K562 (cell line): ENCODE measurements at places on chromosomes 11 and 22. TPM values are rescaled to one million over a fixed set of nuclear protein-coding genes. Genes with fewer than 3 reads are reported as not detected.
A peak's percentile ranks its signal among the peaks of the same experiment; 100 is the strongest.

DNA sequence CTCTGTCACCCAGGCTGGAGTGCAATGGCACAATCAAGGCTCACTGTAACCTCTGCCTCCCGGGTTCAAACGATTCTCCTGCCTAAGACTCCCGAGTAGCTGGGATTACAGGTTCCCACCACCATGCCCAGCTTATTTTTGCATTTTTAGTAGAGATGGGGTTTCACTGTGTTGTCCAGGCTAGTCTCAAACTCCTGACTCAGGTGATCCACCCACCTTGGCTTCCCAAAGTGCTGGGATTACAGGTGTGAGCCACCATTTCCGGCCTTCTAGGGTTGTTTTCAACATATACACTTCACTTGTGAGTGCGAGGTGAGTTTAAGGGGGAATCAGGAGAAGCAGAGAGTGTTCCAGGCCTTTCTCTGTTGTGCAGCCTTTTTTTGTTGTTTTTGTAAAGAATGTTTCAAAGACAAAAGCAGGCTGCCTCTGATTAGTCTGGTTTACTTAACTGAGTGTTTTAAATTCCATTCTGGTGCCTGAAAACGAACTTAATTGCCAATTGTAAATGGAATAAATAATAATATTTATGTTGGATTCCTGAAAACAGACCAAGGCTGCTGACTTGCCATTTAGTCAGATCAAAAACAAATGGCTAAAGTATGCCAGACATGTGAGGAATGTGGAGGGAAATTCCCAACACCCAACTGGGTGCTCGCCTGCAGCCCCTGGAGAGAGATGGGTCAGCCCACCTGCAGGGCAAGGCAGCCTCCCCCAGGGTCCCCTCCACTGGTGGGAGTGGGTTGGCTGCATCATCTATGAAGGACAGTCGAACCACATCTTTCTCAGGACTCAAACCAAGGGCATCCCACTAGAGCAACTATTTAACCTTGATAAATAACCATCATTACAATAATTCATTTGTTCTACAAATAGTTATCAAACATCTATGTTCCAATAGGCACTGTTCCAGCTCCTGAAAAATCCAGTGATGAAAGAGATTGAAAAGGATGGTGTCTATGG is 4.6 kb upstream of the RANGAP1 start:
- DNase-seq = no peak

DNA sequence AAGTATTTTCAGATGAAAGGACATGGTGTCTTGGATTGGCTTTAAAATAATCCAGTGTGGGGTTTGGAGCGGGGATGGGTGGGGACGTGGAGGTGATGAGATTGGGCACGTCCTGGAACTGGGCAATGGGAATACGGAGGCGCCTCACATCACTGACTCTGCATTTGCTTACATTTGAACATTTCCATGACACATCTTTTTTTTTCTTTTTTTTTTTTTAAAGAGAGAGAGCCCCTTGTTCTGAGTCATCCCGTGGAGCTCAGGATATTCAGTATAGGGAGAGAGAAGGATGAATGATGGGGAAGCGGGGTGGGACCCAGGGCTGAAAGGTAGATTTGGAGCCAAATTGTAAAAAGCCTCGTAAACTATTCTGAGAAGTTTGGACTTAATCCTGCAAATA is 142.7 kb downstream of the FBXO7 start:
- DNase-seq = no peak

DNA sequence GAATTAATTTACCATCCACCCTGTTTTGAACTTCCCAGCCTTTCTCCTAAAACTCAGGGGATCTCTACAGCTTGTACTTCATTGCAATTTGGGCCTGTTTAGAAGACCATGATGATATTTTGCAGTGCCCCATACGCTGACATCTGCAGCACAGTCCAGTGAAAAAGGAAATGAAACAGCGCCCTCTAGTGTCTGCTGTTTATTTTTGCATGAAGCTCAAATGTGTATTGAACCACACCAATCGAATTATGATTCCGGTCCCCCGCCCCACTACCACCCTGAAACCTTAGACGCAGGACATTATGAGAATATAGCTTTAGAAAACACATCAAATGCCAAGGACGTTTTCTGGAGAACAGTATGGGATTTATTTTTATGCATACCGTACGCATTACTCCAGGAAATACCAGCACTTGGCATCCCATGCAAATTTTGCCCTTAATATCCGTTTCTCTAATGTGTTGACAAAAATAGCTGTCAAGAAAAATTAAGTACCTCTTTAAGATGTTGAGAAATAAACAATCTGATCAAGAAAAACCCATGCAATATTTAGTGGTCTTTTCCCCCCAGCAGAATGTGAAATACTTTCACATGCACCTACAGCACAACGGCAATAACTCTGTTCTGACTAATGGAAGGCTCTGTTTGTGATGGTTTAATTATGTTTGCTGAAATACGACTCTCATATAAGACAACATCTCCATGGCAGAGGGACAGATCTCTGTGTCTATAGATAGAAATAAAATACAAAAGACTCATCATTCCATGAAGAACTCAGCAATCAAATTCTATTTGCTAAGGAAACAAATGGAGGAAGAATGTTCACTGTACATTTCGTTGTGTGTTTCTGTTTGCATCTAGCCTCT is 93.9 kb downstream of the TECTA start:
- DNase-seq = peak; percentile 55

IFITM2 gene
- total RNA-seq = 693 and 698 TPM in 2 replicates

DNA sequence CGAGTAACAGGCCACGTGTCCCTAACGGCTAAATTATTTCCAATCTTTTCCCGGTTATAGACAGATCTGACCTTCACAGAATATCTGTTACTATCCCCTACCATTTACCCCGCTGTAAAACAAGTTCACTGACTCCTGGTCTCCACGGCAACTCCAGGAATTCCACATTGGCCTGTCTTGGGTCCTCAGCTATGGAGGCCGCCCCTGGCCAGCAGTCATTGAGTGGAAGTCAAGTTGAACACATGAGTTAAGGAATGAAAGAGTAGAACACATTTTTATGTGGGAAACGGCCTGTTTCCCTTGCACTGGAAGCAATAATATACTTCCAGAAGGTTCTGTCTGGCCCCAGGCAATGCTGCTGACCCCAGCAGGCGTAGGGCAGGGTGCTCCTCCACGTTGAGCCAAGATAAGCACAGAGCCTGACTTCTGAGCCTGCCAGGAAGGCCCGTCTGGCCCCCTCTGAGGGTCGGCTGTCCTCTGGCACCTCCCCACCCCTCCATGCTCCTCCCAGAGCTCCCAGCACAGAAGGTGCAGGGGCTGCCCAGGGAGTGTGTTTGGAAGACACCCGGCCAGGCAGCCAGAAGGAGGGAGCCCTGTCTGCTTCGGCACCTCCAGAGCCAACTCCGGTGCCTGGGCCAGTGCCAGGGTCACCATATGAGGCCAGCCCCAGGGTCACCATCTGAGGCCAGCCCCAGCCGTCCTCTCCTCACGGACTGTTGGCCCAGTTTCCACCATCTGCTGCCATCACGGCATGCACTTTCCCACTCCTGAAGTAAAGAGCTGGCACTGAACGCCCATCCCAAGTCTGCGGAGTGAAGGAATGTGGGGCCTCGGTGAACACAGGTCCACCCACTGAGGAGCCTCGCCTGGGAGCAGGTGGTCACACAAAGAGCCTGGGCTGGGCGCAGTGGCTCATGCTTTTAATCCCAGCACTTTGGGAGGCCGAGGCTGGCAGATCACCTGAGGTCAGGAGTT is 813.2 kb downstream of the BRD1 start:
- DNase-seq = no peak

CNIH2 gene
- total RNA-seq = 0.89 and 1.1 TPM in 2 replicates

GRCh38 chr11:131518305-131518838 is 148.0 kb downstream of the NTM start:
- DNase-seq = no peak

NXPE4 gene
- not detected in 2 replicates for total RNA-seq

DNA sequence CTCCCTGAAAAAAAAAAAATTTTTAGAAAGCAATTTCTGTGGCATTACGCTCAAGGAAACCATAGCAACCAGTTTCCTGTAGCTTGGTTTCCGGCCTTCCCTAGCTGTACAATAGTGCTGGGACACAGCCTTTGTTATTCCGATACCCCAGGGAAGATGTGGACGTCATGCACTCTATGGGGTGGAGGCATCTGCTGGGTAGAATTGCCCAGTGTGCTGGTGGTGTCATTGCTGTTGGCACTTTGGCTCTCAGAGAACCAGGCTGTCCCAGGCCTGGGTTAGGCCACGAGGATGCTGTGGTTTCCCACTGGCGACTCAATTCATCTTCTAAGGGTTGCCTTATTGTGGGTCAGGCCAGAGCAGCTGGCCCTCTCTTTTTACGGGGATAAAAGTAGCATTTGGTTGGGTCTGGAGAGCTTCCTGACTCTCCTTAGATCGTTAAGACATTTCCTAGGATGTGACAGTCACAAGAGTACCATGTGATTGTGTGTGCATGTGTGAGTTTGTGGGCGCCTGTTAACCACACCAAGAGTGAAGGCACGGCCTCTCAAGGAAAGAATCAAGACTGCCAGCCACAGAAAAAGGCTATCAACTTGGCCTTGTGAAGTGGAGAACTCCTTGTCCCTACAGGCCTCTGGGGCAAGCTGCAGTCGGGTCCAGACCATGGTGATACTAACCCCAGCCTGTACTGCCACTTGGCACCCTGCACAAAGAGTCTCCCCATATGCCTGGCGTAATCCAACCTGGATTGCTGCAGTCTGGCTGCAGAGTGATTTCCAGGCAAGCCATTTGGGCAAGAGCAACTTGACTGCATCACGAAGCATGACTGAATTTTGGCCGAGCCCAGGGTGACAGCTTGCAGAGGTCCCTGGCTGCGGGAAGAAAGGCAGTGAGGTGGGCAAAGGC is 35.9 kb upstream of the NAV2 start:
- no peak for DNase-seq

GRCh38 chr22:31253949-31254348 is 38.3 kb downstream of the PIK3IP1 start:
- no peak for DNase-seq

GRCh38 chr22:20429254-20430100 is 8.1 kb downstream of the SCARF2 start:
- DNase-seq = peak; percentile 100

- peak; percentile 27 for DNase-seq
These were observed 1098.6 kb upstream of the CCDC90B start for GRCh38 chr11:84384731-84385130.
